Esophagus squamous epithelium (tissue), 5 donors: ENCODE measurements at places on chromosomes 5 and 9.

DNA sequence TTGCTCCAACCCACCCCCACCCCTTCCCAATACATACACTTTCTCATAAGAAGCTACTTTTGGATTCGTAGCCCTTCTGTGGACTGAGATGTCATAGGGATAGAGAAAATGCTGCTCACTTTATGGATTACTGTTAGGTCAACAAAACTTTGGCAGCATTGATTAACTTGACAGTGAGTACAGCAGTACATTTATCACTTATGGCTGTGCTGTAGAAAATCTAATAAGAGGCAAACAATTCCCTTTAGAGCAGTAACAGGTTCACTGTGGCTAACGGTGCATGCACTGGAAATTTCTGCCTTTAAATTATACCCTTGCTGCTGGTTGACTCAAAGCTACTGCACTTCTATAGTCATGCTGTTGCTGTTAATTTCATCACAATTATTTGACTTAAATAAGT, 59.2 kb downstream of the PPIC start:
- no peak for DNase-seq

DNA sequence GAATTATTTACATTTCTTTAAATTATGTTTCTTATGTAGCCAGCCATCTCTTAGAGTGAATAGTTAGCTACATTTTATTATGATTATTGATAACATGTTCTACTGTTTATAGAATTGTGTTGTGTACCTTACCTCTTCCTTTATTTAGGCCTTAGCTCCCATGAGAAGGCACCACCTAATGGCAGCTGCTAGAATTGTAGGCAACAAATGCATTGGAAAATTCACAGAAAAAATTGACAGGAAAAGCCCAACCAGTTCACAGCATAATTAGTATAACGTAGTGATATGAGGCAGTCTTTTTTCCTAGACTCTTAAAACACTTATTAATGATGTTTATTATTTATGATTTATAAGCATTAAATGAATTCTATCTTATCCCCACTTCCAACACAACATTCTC, 175.8 kb downstream of the WDR70 start:
- DNase-seq, result no peak

- DNase-seq, result no peak
Observed at GRCh38 chr5:171447226-171447625, 27.8 kb downstream of the FGF18 start.

DNA sequence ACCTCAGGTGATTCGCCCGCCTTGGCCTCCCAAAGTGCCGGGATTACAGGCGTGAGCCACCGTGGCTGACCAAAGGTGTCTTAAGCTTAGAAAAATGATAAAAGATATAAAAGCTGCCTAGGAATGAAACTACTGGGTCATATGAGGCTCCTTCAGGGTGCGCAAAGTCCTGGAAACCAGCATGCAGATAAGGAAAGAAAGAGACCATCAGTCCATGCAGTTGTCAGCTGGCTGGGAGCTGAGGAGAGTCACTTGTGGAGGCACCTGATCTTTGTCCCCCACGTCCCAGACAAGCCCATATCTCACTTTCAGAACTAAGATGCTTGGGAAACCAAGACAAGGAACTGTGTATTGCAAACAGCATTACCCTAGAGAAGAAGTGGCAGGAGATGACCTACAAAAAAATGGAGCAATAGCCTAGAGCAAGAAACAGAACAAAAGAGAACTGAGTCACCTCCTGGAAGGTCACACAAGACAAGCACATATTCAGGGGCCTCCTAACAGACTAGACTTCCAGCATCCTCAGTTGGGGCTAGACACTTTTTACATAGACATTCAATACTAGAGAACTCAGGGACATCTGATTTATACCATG, 2.8 kb upstream of the CCDC125 start:
- DNase-seq, result no peak

- no peak for DNase-seq
Observed at GRCh38 chr5:137665678-137666460, 70.0 kb downstream of the KLHL3 start.

- DNase-seq, result no peak
Observed at GRCh38 chr5:150663936-150664335, 2.9 kb downstream of the MYOZ3 start.

- DNase-seq, result no peak
Observed at GRCh38 chr5:111170279-111170678, 53.9 kb upstream of the CAMK4 start.

- no peak for DNase-seq
Observed at GRCh38 chr9:12811935-12812334, 37.1 kb downstream of the LURAP1L start.

GRCh38 chr9:14782286-14783051, 59.9 kb upstream of the CER1 start:
- DNase-seq, result no peak

GRCh38 chr9:80797831-80798688, 891.3 kb downstream of the TLE1 start:
- DNase-seq, result no peak

DNA sequence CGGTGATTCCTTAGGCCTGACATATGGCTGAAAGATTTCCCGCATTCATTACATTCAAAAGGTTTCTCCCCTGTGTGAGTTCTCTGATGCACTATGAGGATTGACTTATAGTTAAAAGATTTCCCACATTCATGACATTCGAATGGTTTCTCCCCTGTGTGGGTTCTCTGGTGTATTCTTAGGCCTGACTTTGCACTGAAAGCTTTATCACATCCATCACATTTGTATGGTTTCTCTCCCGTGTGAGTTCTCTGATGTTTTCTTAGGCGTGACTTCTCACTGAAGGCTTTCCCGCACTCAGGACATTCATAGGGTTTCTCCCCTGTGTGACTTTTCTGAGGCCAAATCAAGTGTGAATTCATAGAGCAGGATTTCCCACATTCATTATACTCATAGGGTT, 35.8 kb downstream of the ZNF782 start:
- DNase-seq, result no peak

DNA sequence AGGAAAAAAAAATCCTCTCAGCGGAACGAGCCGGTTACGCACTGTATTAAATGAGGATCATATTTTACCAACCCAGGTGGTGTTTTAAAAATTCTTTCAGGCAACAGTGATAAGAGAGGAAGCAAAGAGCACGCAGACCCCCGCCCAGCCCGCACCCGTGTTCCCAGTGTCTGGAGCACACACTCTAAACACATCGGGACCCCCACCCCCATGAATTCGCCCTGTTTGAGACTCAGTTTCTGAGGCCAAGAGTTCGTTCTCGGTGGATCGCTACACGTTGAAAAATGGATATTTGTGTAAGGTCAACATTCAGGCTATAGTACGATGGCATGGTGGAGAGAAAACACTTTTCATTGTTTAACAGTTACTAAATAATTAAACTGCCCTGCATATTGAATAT, 196.3 kb downstream of the MEF2C start:
- no peak for DNase-seq

GRCh38 chr9:136023410-136024225, 62.4 kb upstream of the UBAC1 start:
- DNase-seq, result no peak

- no peak for DNase-seq
Observed at GRCh38 chr5:81425569-81425968, 31.6 kb upstream of the ACOT12 start.

GRCh38 chr9:107606149-107606790, 116.7 kb upstream of the KLF4 start:
- no peak for DNase-seq

DNA sequence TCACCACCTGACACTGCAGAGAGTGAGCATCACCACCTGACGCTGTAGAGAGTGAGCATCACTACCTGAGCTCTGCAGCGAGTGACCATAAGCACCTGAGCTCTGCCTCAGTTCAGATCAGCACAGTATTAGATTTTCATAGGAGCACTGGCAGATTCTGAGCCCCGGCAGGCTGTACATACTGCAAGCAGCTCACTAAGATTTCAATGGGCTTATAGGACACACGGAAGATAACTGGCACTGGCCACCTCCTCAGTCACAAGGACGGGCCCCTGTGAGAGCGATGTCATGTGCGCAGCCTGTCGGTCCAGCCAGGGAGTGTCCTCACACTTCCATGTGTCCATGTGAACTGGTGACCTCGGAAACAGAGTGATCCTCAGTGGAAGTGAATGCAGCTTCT, 153.5 kb upstream of the IRX2 start:
- DNase-seq, result no peak

- no peak for DNase-seq
Observed at GRCh38 chr5:82466986-82467561, 188.9 kb upstream of the RPS23 start.

DNA sequence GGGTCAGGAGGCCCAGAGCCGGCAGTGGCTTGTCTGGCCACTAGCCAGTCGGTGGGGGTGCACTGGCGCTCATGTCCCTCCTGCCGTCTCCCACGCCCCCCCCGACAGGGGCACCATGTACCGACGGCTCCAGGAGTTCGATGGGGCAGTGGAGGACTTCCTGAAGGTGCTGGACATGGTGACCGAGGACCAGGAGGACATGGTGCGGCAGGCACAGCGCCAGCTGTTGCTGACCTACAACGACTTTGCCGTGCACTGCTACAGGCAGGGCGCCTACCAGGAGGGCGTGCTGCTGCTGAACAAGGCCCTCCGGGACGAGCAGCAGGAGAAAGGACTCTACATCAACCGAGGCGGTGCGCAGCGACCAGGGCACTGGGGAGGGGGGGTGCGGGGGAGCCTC, 8.1 kb downstream of the TTC16 start:
- no peak for DNase-seq

- no peak for DNase-seq
Observed at GRCh38 chr5:56640763-56641406, 174.5 kb upstream of the MAP3K1 start.

GRCh38 chr9:36788534-36788933, 215.8 kb downstream of the MELK start:
- no peak for DNase-seq

GRCh38 chr5:33316773-33317172, 124.0 kb upstream of the TARS1 start:
- no peak for DNase-seq

DNA sequence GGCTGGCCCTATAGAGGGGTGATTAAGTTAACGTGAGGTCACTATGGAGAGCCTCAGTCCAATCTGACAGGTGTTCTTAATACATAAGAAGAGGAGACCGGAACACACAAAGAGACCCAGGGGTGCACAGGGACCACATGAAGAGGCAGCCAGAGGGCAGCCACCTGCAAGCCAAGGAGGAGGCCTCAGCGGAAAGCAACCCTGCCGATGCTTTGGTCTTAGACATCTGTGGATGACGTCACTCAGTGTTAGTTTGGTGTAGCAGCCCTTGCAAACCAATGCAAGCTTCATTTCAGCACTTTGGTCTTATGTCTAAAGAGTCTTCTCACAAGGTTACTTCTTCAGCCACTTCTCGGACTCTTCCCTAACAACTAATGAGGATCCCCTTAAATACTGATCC, 47.6 kb upstream of the GRHPR start:
- no peak for DNase-seq

- DNase-seq, result no peak
Observed at GRCh38 chr9:125202846-125203618, 2.7 kb downstream of the RABEPK start.

- DNase-seq, result no peak
Observed at GRCh38 chr9:23088932-23089364, 642.3 kb downstream of the DMRTA1 start.

DNA sequence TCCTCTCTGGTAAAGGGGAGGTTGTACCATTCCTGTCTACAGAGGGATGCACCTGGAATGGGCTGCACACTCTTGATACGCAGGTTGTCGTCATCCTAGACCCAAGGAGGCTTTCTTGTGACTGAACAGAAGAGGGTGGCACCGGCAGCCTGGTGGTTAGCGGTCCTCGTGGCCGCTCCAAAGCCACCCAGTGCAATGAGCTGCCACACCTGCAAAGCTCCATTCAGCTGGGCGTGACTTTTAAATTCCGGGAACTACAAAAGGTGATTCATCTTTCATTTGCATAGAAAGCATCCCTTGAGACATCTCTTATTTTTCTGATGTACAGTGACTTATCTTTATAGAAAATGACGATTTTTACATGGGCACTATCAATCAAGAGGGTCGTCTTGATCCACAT, 286.1 kb upstream of the IRX1 start:
- DNase-seq, result no peak

DNA sequence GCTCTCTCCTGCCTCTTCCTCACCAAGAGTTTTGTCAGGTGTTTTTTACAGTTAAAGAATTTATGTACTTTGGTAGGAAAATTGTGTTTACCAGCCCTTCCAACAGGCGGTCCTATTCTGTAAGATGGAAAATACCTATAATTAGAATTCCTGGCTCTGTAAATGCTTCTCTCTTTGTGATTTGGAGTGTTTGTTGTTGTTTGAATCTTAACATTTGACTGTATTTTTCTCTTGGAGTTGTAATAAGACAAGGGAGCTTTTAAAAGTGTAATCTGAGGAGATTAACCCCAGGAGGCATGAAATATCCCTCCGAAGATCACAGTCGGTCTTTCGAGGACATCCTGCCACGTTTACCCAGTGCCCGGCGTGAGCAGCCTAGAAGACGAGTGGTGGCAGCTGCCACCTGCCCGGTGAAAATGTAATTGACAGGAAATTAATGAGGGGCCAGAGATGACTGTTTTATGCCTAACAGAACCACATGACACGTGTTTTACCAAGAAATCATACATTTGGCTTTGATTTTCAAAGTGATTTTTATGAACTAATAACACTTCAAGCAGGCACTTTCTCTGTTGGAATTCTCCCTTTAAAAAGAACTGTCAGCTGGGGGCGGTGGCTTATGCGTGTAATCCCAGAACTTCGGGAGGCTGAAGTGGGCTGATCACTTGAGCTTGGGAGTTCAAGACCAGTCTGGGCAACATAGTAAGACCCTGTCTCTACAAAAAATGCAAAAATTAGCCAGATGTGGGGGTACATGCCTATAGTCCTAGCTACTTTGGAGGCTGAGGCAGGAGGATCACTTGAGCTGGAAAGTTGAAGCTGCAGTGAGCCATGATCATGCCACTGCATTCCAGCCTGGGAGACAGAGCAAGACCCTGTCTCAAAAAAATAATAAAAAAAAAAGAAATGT, 20.0 kb downstream of the ANKRD33B start:
- DNase-seq, result no peak

GRCh38 chr5:154577416-154577815, 99.4 kb upstream of the HAND1 start:
- no peak for DNase-seq

DNA sequence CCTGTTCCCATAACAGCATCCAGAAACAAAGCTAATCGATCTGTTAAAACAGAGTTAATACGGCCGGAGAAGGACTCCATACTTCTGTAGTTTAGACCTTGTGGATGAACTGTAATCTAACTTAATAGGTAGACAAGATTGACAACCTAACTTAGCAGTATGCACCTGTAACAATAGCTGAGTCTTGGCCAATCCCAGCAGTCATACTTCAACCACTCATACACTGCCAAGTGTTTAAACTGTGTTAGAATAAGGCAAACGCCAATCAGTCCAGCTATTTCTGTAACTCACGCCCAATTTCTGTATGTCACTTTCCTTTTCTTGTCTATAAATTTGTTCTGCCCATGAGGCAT, 33.7 kb upstream of the MACIR start:
- DNase-seq, result no peak
